Activated gamma-delta T cell treated with anti-CD3 and anti-CD28 coated beads, Interleukin-2, amount 50 U/mL, for 16 hours (primary cell): ENCODE measurements at places on chromosomes 16 and 17.

DNA sequence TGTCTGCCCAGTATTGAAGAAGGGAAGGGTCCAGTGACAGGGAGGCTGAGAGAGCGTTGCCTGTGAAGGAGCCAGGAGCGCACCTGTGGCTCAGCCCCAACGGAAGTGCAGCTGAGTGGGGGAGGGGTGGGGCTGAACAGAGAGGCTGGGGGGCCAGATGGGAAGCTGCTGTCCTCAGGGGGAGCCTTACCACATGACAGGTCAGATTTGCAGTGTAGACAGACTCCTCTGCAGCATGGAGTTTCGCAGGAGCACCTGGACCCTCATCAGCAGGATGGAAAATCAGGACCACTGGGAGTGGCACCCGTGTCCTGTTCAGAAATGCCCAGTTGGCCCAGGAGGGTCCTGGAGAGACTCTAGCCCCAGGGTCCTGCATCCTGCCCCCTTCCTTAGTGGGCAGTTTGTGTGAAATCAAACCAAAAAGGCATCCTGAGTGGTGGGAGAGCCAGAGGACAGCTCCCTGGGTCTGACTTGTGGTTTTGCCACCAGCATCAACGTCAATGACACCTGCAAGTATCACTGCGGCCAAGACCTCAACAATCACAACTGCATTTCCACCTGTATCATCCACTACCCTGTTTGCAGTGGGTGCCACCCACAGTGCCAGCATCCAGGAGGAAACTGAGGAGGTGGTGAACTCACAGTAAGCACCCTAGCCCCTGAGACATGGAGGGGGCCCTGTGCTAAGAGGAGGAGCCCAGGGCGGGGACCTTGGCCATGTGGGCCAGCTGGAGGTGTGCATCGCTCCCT is 7.8 kb downstream of the CD300A start:
- DNase-seq: peak; percentile 44

- no peak for DNase-seq
Measured at GRCh38 chr17:40551879-40552768, 13.1 kb downstream of the CCR7 start.

- no peak for DNase-seq
Measured at GRCh38 chr16:17068524-17068923, 402.2 kb downstream of the XYLT1 start.

DNA sequence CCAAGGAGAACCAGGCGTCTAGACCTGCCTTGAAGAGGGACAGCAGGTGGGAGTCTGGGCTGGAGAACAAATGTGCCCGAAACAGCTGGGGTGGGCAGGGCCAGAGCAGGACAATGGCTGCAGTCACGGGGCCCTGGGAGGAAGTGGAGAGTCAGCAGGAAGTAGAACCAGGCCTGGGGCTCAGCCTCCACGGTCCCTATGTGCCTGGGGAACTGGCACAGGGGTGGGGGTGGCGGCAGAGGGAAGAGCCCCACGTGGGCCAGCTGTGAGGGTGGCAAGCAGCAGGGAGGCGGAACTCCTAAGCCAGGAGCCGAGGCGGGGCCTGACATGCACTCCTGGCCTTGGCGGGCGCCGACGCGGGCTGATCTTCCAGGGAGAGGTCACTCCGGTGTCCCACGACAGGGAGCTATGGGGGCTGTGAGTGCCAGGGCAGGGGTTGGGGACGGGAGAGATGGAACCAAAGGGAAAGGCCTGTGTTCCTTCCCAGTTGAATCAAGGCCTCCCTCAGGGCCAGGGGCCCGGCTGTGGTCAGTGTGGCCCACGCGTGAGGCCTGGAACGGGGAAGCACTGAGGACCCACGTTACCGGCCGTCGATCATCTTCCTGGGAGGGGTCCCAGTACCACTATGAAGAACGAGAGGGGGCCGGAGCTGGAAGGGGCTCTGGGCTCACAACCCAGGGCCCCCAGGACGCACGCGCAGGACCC is 42.7 kb downstream of the TIMM22 start:
- no peak for DNase-seq

GRCh38 chr17:3966720-3967363 is 2.6 kb upstream of the ATP2A3 start:
- DNase-seq: no peak

- DNase-seq: peak; percentile 30
Measured at GRCh38 chr16:11051879-11052808, 107.8 kb downstream of the CLEC16A start.

DNA sequence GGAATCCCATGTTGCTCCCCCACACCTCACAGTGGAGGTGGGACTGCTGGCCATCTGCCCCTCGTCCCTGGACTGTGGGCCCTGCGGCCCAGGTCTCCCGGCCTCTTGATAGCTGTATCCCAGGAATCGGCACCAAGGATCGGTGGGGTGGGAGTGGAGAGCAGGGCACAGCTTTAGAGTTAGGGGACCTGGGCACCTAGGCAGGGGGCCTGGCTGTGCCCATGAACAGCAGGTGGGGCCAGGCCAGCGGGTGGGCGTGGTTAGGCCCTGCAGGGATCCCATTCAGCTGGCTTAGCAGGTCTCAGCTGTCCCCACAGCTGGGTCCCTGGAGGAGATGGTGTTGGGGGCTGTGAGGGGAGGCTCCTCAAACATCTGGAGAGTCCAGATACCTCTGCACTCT is 49.2 kb downstream of the SREBF1 start:
- no peak for DNase-seq

- DNase-seq: no peak
Measured at GRCh38 chr16:2016407-2016922, 3.1 kb upstream of the NPW start.

GRCh38 chr17:55567240-55568214 is 56.3 kb upstream of the SMIM36 start:
- DNase-seq: no peak

DNA sequence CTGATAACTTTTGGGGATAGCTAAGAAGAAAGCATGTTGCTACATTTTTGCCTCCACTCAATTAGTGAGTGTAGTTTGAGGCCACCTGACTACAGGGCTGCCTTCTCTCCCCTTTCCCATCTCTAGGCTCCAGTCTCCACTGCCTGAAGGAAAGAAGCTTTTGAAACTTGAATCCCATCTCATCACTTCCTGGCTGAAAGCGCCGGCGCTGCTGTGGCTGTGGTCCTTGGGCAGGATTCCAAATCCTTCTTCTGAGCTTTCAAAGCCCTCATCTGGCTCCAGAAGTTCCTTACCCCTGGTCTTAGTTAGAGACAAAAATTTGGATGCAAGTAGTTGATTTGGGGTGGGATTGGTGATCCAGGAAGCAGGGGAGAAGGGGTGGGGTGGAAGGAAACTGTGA is 119.4 kb downstream of the FOXL1 start:
- DNase-seq: no peak

GRCh38 chr17:72182371-72182873 is 61.6 kb downstream of the SOX9 start:
- no peak for DNase-seq

GRCh38 chr16:85916141-85916890 is 17.4 kb downstream of the IRF8 start:
- DNase-seq: no peak

- no peak for DNase-seq
Measured at GRCh38 chr17:4616476-4616875, 25.0 kb downstream of the ALOX15 start.

DNA sequence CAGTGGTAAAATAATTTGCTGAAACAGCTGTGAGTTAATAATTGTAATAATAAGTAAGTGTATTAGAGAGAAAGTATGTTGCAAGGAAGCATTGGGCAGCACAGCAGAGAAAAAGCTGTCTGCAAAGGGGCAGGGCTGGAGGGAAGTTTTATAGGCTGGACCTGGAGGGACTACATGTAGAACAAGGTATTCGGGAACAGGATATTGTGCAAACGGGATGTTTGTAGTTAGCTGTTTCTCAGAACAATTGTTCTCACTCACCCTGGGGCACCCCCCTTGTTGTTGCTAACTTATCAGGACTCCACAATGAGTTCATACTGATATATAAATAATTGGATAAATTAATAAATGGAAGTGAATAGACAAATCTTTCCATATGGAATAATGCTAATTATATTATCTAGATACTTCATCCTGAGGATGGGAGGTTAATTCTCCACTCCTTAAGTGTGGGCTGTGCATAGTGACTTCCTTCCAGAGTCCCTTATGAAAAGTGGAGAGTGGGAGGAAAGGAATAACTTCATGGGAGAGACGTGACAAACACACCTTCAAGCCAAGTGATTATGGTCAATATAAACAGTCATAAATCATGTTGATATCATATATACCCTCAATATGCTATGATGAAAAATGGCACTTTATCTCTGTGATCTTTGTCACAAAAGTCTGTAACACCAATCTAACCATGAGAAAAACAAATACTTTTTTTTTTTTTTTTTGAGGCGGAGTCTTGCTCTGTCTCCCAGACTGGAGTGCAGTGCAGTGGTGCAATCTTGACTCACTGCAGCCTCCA is 85.4 kb downstream of the PPM1E start:
- DNase-seq: no peak

- DNase-seq: no peak
Measured at GRCh38 chr16:79054211-79054984, 546.1 kb downstream of the MAF start.

DNA sequence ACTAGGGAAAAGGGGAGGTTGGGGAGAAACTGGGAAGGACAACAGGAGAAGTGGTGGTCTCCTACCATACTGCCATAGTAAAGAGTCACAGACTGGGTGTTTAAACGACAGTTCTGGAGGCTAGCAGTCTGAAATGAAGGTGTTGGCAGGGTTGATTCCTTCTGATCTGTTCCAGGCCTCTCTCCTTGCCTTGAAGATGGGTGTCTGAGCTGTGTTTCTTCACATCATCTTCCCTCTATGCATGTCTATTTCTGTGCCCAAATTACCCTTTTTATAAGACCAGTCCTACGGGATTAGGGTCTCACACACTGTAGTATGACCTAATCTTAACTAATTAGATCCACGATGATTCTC is 79.8 kb upstream of the TMEM97 start:
- DNase-seq: no peak

DNA sequence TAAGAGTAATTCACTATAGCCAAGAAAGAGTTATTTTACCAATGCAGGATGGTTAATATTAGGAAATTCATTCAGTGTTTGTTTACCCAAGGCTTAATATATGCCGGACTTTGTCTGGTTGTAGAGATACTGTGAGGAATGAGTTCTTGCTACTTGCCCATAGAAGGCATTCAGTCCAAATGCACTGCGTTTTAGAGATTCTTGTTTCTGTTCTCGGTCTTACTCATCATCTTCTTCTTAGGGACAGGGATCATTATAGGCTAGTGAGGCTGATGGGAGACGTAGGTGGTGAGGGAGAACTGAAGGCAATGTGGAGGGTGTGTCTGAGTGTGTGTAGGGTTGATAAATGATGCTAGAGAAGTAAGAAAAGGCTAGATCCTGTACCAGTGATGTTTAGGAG is 90.7 kb downstream of the OR1D5 start:
- DNase-seq: no peak

DNA sequence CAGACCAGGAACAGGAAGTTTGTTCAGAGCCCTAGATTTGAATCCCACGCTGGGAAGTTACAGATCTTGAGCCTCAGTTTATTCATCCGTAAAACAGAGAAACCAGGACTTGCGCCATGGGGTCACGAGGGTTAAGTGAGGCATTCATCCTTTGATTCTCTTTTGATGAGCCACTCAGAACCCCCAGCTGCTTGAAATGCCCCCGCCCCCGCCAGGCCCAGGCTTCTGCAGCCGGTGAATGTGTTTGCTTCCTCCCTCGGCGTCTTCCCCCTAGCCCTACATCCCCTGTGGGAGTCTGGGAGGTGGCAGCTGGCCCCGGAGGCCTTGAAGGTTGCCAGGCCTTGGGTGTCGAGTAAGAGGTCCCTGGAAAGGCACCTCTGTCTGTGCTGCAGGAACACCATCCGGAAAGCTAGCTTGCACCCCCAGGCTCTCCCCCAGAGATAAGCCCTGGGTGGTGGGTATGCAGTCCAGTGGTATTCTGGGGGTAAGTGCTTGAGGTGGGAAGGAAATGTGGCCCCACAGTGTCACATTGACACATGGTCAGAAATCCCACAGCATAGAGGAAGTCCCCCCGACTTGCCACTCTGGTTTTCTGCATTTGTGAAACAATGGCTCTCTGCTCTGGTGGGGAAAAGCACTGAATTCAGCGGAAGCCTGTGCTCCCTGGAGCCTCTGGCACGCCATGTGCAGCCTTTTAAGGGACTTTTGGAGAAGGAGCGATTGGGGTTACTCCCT is 14.9 kb downstream of the IRF8 start:
- DNase-seq: no peak

DNA sequence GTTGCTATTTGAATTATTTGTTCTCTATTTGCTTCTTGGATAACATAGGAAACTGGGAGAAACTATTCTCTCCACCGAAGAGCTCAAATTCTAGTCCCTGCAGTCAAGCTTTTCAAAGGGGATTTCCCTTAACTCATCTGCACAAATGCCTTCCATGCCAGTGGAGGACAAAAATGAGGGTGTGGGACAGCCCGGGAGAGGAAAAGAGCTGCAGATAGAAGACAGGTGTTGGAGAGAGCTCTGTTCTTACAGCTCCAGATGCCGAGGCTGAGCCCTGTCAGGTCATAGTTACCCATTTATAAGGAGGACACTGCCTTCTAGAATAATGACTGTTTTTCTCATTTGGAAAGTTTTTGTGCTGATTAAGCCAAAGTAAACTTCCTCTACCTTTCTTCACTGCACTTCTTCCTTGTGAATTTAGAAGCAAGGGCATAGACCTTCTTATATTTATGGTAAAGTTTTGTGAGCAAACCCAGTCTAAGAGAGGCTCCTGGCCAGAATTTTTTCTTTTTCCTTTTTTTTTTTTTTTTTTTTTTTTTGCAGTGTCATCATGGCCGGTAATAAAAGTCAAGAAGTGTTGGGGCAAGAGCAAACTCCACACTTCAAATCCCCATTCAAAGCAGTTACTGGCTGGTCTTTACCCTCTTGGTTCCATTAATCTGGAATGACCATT is 177.2 kb downstream of the ABCC12 start:
- no peak for DNase-seq

DNA sequence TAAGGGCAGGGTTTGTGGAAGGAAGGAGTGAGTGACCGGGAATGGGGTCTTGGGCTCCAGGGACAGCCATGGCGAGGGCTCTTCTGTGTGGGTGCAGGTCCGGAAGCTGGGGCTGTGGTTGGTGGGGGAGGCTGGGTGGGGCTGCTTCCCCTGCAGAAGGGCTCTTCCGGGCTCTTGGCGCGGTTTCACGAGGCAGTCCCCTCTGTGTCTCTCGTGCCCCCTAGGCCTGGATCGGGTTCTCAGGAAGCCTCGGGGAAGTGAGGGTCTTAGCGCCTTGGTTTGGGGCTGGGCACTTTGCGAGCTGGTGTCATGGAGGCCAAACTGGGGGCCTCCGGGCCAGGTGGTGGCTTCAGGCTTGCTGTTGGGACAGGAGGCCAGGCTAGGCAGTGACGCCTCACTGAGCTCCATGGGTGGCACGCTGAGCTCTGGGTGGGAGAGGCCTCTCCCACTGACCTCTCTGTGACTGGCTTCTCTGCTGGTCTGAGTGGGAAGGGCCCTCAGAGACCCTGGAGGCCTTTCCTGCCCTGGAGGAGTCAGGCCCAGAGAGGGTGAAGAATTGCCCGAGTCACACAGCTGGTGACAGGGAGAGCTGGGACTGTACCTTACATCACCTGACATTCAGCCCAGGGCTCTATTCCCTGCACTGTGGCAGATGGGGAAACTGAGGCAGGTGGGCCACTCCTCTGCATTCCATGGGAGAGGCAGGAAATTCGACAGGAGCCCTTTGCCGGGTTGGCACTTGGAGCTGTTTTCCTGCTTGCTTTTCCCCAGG is 8.2 kb downstream of the ADCY7 start:
- DNase-seq: peak; percentile 36

GRCh38 chr17:67605256-67605912 is 112.4 kb upstream of the NOL11 start:
- DNase-seq: no peak
